ENCODE measurements at places on chromosomes 1 and 21.
A peak's percentile ranks its signal among the peaks of the same experiment; 100 is the strongest.

DNA sequence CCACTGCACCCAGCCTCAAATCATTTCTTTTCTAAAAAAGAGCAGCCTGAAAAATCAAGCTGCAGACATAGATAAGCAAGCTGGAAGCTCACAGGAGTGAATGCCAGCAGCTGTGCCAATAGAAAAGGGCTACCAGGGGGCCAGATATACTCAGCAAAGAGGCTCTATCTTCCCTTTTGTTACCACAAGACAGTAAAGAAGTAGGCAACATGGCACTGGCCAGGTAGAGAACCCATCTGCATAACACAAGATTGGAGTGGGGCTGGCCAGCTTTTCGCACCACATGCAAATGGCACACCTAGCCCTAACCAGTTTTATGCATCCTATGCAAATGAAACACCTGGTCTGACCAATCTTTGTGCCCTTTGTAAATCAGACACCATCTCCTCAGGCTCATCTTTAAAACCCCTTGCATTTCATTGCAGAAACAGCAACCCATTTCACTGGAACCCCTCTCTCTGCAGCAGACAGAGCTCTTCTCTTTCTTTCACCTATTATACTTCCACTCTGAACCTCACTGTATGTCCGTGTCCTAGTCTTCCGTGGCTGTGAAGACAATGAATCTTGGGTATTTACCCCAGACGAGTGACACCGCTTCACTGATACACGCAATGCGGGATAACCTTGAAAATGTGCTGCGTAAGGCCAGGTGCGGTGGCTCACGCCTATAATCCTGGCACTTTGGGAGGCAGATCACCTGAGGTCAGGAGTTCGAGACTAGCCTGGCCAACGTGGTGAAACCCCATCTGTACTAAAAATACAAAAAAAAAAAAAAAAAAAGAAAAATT lies 15.1 kb downstream of the CASP9 start:
- DNase-seq: no peak

- peak; percentile 36 for DNase-seq
Observed at GRCh38 chr1:82542766-82543165, 742.0 kb downstream of the ADGRL2 start.

DNA sequence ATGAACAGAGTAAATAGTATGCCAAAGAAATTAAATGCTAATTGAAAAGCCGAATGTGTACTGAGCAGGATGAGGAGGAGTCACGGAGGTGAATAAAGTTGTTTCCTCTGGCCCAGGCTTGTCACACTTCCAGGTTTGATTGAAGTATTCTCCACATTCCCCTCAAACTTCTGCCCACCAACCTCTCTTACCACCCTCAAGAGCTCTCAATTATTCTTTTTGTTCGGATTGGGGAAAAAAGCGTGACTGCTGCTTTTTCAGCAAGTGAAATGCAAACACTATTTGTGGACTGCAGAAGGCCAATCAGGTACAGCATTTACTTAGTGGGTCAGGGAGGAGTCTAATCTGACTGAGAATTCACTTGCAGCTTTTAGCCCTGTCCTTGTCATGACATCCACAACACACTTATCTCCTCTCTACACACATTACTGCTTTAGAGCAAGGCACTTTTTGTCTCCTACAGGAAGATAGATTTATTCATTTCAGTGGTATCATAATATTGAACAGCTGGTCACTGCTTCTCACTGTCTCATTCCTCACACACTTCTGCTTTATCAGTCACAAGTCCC lies 375.6 kb upstream of the PRMT6 start:
- no peak for DNase-seq

- no peak for DNase-seq
Observed at GRCh38 chr1:152495066-152495675, 15.4 kb upstream of the LCE5A start.

DNA sequence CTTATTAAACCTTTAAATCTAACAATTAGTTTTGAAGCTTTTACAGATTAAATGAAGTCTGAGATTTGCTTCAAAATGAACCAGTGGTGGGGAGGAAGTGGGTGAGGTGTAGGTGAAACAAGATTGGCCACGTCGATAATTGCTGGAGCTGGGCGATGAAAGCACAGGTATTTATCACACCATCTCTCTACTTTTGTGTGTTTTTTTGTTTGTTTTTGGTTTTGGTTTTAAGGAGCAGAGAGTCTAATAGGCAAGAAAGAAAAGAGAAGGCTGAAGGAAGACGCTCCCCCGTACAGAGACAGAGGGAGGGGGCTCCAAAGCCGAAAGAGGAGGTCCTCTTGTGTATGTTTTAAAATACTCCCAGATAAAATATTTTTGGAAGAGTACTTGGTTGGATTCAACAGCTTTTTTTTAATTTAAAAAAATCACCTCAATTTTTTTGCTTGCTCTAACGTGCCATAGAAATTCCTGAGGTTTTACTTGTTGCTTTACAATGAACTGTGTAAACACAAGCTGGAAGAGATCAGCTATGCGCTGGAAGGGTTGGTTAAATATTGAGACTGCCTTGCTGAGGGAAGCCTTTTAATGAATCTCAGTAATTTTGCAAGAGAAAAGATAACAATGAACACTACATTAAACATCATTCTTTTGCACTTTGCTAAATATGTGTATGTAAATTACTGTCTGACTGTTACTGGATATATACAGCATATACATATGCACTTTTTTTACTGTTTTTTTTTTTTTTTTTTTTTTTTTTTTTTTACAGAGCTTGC lies 6.7 kb upstream of the LGALS8 start:
- DNase-seq: peak; percentile 77

- DNase-seq: peak; percentile 78
Observed at GRCh38 chr1:212455803-212456528, 23.2 kb downstream of the NENF start.

GRCh38 chr1:40341491-40342380 lies 24.6 kb upstream of the COL9A2 start:
- DNase-seq: no peak

DNA sequence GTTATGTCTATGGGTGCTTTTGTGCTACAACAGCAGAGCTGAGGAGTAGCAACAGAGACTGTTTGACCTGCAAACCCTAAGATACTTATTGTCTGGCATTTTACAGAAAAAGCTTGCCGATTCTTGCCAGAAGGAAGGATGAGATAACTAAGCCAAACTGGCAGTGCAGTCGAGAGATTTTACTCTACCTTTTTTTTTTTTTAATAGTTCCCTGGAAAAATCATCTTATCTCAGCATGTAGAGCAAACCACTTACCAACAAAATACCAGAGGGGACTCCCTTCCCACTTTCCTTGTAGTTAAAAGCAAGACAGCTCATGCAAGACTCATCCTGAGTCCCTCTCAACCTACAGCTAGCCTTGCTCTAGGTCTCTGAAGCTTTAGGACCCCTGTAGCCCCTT lies 132.9 kb downstream of the SYT2 start:
- no peak for DNase-seq

- DNase-seq: no peak
Observed at GRCh38 chr1:179247923-179248322, 18.4 kb upstream of the ABL2 start.

GRCh38 chr1:38860454-38860795 lies 853 bp upstream of the RRAGC start:
- no peak for DNase-seq

DNA sequence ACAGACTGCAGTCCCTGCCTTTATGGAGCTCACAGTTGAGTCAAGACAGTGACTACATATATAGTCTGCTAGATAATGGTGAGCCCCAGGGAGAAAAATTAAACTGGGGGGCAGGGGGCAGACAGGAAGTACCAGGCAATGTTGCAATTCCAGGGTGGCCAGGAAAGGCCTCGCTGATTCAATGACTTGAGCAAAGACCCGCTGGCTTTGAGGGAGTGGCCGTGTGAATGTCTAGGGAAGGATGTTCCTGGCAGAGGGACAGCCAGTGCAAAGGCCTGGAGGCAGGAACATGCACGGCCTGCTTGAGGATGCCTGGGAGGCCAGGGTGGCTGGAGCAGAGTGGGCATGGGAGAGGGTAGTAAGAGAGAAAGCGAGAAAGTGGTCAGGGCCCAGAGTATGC lies 23.0 kb upstream of the EPHA8 start:
- DNase-seq: no peak
